ENCODE measurements at places on chromosomes 7 and 10. TPM values are rescaled to one million over a fixed set of nuclear protein-coding genes. Genes with fewer than 3 reads are reported as not detected.

- no peak within 1 kb of the TSS for H3K27ac ChIP-seq
- no peak within 1 kb of the TSS for H3K4me3 ChIP-seq
- no peaks in the 10 kb centered on the region for H3K36me3 ChIP-seq
- H3K27me3 ChIP-seq, result no peaks in the 10 kb centered on the region
- DNase-seq, result no peak
- H3K4me1 ChIP-seq, result no peaks in the 10 kb centered on the region
Measured at GRCh38 chr10:47348138-47348651, at the start of gene RBP3. Gene RBP3, plus strand, starts transcription at chr10:47348363. Its CDS starts 122 bp downstream, at chr10:47348485.

GRCh38 chr10:2208106-2208505 is 470.8 kb upstream of the ADARB2 start:
- no peak overlapping the region for H3K27ac ChIP-seq
- DNase-seq, result no peak
- no peak overlapping the region for H3K4me3 ChIP-seq
- H3K4me1 ChIP-seq, result no peaks in the 10 kb centered on the region

DNA sequence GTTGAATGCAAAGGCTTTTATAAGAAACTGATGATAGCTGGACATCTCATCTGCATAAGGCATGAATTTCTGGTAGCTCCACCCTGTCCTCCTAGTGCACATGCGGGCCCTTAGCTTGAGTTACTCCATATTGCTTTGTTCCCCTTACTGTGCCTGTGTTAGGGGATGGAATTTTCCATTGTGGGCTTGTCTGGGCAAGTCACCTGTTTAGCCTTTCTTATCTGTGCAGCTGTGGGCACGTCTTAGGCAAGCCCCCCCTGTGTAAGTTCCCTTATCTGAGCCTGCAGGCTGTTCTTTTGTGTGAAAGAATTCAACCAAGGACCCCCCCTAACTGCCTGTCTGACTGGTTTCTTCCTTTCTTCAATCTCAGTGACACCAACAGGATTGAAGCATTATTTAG is 14.5 kb upstream of the CROT start:
- no peak for DNase-seq
- no peaks in the 10 kb centered on the region for H3K27me3 ChIP-seq
- no peak overlapping the region for H3K4me3 ChIP-seq
- no peak overlapping the region for H3K27ac ChIP-seq
- peaks cover 13% of the 10 kb centered on the region for H3K36me3 ChIP-seq

GRCh38 chr7:102830197-102830596 is 81.4 kb downstream of the FAM185A start:
- H3K4me3 ChIP-seq, result no peak overlapping the region
- no peak for DNase-seq
- no peaks in the 10 kb centered on the region for H3K4me1 ChIP-seq
- H3K27me3 ChIP-seq, result no peaks in the 10 kb centered on the region
- no peak overlapping the region for H3K27ac ChIP-seq
- H3K36me3 ChIP-seq, result peaks cover 16% of the 10 kb centered on the region

GRCh38 chr10:26044141-26044749 is 110.2 kb downstream of the MYO3A start:
- no peak overlapping the region for H3K4me3 ChIP-seq
- H3K36me3 ChIP-seq, result no peaks in the 10 kb centered on the region
- no peaks in the 10 kb centered on the region for H3K4me1 ChIP-seq
- no peak overlapping the region for H3K27ac ChIP-seq
- no peaks in the 10 kb centered on the region for H3K27me3 ChIP-seq
- DNase-seq, result no peak

DNA sequence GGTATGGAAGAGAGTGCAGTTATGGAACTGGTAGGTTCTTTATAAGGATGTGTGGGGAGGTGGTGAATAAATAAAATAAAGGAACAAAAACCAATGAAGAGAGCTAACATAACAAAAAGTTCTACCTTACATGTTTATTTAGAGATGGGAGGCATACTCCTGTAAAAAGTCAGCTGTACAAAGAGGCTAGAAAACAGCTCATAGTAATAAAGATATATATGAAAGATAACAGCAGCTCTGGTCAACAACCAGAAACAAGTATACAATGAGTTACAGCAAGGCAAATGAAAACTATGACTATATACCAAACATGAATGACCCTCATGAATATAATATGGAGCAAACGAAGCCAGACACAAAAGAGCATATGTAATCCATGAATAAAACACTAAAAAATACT is 62.0 kb downstream of the FAM13C start:
- H3K36me3 ChIP-seq, result no peaks in the 10 kb centered on the region
- no peak overlapping the region for H3K27ac ChIP-seq
- no peaks in the 10 kb centered on the region for H3K4me1 ChIP-seq
- H3K27me3 ChIP-seq, result no peaks in the 10 kb centered on the region
- no peak for DNase-seq

DNA sequence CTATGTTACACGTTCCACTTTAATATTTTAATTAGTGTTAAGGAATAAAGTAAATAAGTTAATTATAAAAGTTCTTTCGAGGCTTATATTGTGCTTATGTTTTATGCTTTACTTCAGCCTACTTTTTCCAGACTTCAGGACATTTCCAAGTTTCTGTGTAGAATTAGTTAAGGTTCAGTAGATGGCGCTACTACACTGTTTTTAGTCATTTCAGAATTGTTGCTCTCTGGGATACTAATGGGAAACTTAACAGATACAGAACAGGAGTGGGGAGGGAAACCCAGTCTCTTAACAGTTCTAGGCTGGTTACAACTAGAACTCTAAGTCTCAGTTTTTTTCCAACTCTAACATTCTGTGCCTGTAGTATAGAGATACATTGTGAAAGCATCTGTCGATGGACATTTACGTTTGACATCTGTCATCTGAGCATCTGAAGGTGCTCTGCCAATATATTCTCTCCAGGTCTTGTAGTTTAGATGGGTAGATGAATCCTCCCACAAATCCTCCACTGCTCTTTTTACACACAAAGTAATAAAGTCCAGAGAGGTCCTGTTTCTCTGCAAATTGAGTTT is 56.8 kb upstream of the FAM171A1 start:
- H3K4me3 ChIP-seq, result no peak overlapping the region
- H3K36me3 ChIP-seq, result no peaks in the 10 kb centered on the region
- no peak overlapping the region for H3K27ac ChIP-seq
- H3K27me3 ChIP-seq, result no peaks in the 10 kb centered on the region
- DNase-seq, result no peak

GRCh38 chr7:55130395-55131141 is 111.8 kb downstream of the EGFR start:
- no peak overlapping the region for H3K4me3 ChIP-seq
- H3K27ac ChIP-seq, result no peak overlapping the region
- no peak for DNase-seq

DNA sequence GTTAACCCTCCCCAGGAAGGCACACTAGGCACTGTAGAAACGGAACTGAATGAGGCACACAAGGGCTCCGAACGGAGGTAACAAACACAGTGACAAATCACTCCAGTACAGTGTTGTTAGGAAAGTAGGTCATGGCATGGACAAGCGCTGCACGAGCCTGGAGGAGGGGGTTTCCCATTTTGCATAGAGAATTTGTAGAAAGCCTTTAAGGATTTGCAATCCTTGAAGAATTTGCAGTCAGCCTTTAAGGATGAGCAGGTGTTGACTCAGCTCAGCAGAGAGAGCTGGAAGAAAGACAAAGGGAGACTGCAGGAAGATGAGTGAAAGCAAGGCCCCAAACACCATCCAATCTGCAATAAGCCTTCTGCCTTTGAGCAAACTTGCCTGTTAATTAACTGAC is 51.1 kb upstream of the PPP1R3C start:
- H3K4me3 ChIP-seq, result no peak overlapping the region
- no peaks in the 10 kb centered on the region for H3K4me1 ChIP-seq
- H3K27me3 ChIP-seq, result no peaks in the 10 kb centered on the region
- DNase-seq, result no peak
- no peaks in the 10 kb centered on the region for H3K36me3 ChIP-seq
- H3K27ac ChIP-seq, result no peak overlapping the region

- no peak overlapping the region for H3K4me3 ChIP-seq
- DNase-seq, result no peak
- H3K4me1 ChIP-seq, result no peaks in the 10 kb centered on the region
Measured at GRCh38 chr10:75972491-75973276, 541.3 kb downstream of the LRMDA start.

DNA sequence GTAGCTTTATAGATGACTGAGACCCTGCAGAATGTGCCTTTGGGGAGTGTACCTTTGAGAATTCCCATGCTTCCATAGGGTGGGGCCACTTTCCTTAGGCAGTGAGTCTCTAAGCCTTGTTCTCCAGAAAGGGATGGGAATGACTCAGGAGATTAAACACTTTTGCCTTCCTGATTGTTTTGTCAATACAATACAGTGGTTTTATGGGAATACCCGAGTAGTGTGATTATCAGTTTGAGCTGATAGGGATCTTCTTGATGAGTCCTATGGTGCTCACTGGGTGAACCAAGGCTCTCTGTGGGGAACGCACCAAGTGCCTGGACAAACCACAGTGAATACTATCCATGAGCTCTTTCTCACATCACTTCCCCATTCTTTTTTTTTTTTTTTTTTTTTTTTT is 6.3 kb downstream of the MYOF start:
- no peak overlapping the region for H3K4me3 ChIP-seq
- no peaks in the 10 kb centered on the region for H3K36me3 ChIP-seq
- no peak overlapping the region for H3K27ac ChIP-seq
- H3K27me3 ChIP-seq, result no peaks in the 10 kb centered on the region
- no peaks in the 10 kb centered on the region for H3K4me1 ChIP-seq
- DNase-seq, result no peak

- DNase-seq, result no peak
- peaks cover 18% of the 10 kb centered on the region for H3K36me3 ChIP-seq
- no peaks in the 10 kb centered on the region for H3K4me1 ChIP-seq
- no peak overlapping the region for H3K27ac ChIP-seq
Measured at GRCh38 chr7:127928852-127929251, 102.4 kb downstream of the LRRC4 start.

- no peak overlapping the region for H3K4me3 ChIP-seq
- H3K4me1 ChIP-seq, result peaks cover 7% of the 10 kb centered on the region
- no peak for DNase-seq
- H3K27ac ChIP-seq, result no peak overlapping the region
Measured at GRCh38 chr10:35328404-35329037, 7.8 kb upstream of the CCNY start.

GRCh38 chr10:71331736-71332135 is 12.7 kb downstream of the SLC29A3 start:
- DNase-seq, result no peak
- no peak overlapping the region for H3K4me3 ChIP-seq
- H3K36me3 ChIP-seq, result no peaks in the 10 kb centered on the region
- H3K4me1 ChIP-seq, result no peaks in the 10 kb centered on the region

DNA sequence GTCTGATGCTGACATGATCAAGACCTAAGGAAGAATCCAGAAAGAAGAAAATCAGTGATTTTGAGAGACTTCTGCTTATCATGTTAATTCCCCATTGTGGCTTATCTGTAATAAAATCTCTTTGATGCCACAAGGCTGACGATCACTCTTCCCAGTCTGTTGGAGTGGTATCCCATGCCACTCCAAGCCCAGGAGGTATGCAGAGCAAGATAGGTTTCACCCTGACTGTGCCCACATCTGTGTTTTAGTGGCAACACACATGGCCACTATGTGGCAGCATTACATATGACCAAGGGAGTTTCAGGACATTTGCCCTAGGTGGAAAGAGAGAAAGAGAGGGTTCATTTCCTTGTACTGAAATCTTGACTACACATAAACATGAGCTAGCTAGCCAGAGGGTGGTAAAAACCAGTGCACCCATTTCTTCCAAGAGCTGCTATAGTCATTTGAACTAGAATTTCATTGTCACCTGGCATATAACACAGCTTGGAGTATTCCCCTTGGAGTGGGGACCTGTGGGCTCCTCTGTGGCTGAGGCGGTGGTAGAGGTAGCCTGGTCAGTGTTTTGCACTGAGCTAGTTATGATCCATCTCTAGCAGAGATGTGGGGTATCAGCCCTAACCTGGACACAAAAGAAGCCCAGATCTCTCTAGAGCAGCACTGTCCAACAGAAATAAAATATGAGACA is 20.8 kb downstream of the LAMB4 start:
- no peak overlapping the region for H3K27ac ChIP-seq
- no peak overlapping the region for H3K4me3 ChIP-seq
- H3K36me3 ChIP-seq, result no peaks in the 10 kb centered on the region

DNA sequence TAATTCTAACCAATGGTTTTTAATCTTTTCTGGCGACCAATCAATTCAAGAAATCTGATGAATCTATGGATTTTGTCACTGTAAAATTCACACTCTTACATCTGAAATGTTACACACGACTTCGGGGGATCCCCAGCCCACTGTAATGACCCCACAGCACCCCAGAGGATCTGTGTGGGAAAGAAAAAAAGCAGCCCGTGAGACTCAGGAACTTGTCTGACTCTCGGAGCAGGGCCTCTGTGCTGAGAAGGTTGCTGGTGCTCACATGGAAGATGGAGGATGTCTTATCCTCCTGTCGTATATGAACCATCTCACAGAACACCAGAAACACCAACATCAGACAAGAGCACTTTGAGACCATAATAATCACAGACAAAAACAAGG is 228.4 kb upstream of the INHBA start:
- H3K4me3 ChIP-seq, result no peak overlapping the region
- H3K4me1 ChIP-seq, result no peaks in the 10 kb centered on the region
- no peak overlapping the region for H3K27ac ChIP-seq
- no peaks in the 10 kb centered on the region for H3K36me3 ChIP-seq
- DNase-seq, result no peak

DNA sequence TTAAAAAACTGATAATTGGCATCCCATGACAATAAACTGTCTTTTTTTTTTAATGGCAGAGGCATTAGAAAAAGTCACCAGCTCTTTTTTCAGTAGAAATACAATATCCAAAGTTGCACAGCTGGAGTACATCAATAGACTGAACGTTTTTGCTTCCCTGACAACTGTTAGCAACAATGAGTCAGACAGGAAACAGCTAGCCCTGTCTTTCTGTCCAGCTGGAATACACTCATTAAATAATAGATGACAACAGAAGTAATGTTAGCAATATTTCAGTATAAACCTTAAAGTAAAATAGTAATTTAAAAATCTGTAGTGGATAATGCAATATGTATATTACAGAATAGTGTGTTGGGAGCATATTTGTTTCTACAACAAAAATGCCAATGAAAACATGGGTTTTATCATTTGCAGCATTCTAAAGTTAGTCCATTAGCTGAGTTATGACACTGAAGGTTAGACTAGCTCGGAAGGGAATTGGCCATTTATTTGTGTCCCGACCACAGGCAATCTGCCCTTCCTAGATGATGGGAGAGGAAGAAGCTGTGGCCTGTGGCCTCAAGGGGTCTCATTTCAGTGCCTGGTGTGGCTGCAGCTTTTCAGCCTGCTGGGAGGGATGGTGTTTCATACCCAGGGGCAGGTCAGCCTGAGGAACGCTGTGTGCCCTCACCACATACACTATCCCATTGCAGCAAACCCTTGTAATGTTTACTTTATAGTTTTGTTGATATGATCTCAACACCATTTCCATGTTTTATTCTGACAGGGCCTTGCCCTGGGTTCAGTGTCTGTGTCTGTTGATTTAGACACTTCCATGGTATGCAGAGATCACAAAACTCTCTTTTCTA is 173.3 kb downstream of the SLC16A9 start:
- no peak overlapping the region for H3K4me3 ChIP-seq
- H3K27me3 ChIP-seq, result no peaks in the 10 kb centered on the region
- H3K4me1 ChIP-seq, result no peaks in the 10 kb centered on the region
- no peak overlapping the region for H3K27ac ChIP-seq

FAM25C gene
- total RNA-seq, result not detected

SLC13A4 gene
- not detected for total RNA-seq

SLC29A3 gene
- 3.6 TPM for total RNA-seq

FOXI2 gene
- not detected for total RNA-seq

SPDYE5 gene
- 0.57 TPM for total RNA-seq

FBXL13 gene
- 1.5 TPM for total RNA-seq

TEX36 gene
- not detected for total RNA-seq

OR2A1 gene
- total RNA-seq, result 0.12 TPM

All from naive thymus-derived CD4-positive, alpha-beta T cell (primary cell).